Inflammatory macrophage (primary cell): ENCODE measurements at places on chromosomes 2 and 18.

DNA sequence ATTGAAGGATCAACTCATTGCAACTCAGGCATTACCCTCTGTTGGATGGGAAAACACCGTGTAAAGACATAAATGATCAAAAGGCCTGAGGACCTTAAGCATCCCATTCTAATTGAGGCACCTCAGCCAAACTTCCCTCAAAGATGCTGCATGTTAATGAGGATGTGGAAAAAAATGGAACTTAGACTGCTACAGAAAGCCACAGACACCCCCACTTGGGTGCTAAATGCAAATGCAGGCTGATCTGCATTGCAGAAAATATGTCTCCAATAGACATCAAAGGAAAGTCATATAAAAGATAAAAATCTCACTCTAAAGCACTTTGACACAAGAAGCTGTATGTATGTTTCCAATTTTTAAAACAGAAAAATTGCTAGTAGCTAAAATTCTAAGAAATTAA is 504.7 kb downstream of the KCNJ3 start:
- no peak for DNase-seq

GRCh38 chr2:238202326-238203093 is 985 bp downstream of the ILKAP start:
- DNase-seq, result no peak

DNA sequence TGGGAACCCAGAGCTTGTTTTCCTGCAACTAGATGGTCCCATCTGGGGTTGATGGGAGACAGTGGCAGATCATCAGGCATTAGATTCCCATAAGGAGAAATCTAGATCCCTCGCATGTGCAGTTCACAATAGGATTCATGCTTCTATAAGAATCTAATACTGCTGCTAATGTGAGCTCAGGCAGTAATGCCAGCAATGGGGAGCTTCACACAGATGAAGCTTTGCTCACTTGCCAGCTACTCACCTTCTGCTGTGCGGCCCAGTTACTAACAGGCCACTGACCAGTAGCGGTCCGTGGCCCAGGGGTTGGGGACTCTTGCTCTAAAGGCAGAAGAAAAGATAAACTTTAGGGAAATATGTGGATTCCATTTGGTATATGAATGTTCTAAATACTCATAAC is 192.9 kb downstream of the AFF3 start:
- no peak for DNase-seq

DNA sequence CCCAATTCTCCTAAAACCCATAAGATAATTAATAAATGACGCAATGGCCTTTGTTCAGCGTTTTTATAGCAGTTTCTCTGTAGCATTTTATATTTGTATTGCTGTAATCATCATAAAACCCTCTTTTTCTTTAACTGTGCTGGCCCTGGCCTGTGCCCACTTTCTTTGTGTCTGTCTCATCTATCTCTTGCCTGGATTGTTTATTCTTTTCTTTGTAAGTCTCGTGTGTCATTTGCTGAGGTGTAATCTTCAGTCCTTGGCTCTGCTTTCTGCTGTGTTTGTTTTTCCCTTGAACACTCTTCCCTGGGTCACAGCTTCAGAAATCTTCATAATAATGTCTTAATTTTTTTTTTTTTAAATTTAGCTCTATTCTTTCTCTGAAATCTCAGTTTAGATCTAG is 525.8 kb upstream of the LINC00305 start:
- DNase-seq, result no peak

- DNase-seq, result no peak
Measured at GRCh38 chr2:186365406-186365805, 120.7 kb upstream of the ZC3H15 start.

GRCh38 chr18:79496237-79496977 is 100.7 kb downstream of the NFATC1 start:
- DNase-seq, result no peak

- no peak for DNase-seq
Measured at GRCh38 chr18:68791801-68792200, 6.1 kb upstream of the CCDC102B start.

DNA sequence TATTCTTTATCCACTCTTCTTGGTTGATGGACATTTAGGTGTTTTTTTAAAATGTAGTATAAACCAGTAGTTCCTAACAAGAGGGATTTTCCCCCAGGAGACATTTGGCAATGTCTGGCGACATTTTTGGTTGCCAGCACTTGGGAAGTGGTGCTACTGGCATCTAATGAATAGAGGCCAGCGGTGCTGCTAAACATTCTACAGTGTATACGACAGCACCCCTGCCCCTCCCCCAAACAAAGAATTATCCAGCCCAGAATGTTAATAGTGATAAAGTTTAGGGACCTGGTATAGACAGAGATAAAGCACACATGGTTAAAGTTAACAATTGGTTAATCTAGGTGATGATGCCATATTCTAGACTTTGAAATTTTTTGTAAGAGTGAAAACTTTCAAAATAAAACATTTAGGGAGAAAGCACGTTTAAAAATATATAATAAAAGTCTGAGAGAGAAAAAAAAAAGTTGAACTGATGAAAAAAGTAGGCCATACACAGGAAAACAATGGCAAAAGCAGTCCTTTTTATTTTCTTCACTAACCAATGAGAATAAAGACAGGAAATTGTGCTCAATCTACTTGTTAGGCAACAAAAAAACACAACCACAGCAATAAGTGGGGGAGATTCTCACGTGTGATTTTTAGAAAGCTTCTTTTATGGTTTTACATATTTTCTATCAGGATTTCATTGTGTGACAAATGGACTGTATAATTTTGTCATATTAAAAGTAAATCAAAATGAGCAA is 14.8 kb downstream of the FBXO48 start:
- DNase-seq, result no peak

DNA sequence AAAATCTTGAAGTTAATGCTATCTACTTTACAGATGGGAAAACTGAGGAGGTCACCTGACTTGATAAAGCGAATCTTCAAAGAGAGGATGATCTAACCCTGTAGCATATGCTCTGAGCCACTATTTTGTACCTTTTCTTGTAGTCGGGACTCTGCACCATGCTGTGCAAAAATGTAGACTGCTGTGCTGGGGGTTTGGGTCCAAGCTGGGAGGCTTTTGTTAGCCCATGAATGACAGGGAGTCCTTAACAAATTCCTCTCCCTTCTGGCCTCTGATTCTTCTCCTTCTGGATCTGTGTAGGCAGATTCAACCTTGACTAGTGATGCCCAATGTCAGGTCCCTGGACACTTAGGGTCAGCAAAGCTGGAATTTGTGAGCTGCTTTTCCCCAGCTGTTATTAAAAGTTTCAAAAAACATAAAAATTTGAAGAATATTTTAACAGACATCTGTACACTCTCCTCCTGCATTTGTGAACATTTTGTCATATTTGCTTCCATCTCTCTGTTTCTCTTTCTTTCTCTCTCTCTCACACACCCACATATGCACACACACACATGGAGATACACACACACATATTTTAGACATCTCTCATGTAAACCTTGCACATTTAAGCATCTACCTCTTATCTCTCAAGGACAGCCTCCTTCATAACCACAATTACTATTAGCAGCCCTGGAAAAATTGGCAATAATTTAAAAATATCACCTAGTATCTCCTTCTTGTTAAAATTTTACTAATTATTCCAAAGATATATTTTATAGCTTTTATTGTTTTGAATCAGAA is 335.0 kb upstream of the TRIB2 start:
- no peak for DNase-seq

DNA sequence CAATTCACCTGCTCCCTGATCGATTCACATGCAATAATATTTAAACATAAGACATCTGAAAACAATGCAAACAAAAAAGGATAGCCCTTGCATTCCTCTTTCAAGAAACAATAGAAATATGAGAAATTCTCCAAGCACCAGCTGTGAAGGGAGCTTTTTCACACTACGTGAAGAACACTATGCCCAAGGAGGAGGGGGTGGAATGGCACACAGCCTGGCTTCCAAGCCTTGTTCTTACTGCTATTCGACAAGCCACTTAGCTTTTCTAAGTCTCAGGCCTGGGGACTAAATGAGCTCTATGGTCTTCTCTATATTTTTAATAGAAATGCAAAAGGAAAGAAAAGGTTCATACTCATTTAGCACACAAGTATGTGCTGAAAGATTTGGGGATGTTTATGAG is 92.2 kb upstream of the CHRNA1 start:
- no peak for DNase-seq
